ENCODE measurements at places on chromosomes 2 and 18.
A peak's percentile ranks its signal among the peaks of the same experiment; 100 is the strongest.

GRCh38 chr2:236078297-236079255, 89.6 kb downstream of the GBX2 start:
- DNase-seq, result no peak

DNA sequence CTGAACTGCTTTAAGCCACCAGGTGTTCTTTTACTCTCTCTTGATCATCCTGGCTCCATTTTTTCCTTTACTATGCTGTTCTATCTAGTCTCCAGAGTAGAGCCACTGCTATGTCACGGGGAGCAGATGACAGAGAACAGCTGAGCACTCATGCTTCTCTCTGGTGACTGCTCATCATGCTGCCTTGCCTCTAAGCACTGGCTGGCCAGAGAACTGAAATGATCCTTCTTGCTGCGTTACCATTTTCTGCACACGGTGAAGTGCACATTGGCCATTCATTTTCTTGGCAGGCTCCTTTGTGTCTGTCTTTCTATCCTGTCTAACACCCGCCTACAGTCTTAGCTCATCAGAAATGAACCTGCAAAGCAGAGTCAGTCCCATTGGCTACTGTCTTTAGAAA, 86.0 kb downstream of the KCTD1 start:
- DNase-seq, result no peak

- DNase-seq, result no peak
Measured at GRCh38 chr2:98592565-98592964, 15.7 kb downstream of the COA5 start.

DNA sequence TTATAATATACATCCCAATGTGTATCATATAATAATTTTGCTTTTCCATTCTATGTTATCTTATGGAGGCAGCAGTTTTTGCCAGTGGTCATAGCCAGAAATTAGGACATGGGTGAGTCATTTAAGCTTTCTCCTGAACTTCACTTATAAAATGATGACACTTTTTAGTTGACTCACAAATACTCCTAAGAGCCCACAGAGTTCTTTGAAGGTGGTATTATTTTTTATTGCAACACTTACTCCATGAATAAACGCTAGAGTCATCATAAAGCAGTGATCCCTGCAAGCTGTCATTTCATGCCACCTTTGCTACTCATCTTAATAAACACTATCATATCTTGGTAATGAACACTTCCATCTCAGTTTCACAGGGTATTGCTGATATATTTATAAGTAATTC, 69.9 kb upstream of the MAPRE2 start:
- DNase-seq, result no peak

- DNase-seq, result no peak
Measured at GRCh38 chr18:36485772-36486171, 188.3 kb downstream of the FHOD3 start.

GRCh38 chr18:67553437-67553836, 36.9 kb upstream of the DSEL start:
- no peak for DNase-seq

- no peak for DNase-seq
Measured at GRCh38 chr2:41853427-41854191, 194.2 kb upstream of the PKDCC start.

DNA sequence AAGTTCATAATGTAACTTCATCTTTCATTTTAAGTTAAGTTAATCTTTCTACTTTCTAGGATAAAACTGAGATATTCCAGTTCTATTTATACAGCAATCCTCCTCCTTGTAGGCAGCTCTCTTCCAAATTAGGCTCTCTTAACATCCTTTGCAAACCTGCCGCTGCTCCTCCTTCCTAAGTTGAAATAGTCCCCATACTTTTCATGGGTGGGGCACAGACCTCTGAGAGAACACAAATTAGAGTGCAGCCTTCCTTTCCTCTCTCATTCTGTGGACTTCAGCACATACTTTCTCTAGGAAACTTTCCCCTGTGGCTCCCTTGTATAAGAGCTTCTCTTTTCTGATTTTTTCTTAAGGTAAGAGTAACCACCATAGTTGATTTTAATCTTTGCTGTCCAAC, 28.3 kb downstream of the TWSG1 start:
- DNase-seq, result no peak

- no peak for DNase-seq
Measured at GRCh38 chr2:231795525-231796327, 9.5 kb downstream of the COPS7B start.

DNA sequence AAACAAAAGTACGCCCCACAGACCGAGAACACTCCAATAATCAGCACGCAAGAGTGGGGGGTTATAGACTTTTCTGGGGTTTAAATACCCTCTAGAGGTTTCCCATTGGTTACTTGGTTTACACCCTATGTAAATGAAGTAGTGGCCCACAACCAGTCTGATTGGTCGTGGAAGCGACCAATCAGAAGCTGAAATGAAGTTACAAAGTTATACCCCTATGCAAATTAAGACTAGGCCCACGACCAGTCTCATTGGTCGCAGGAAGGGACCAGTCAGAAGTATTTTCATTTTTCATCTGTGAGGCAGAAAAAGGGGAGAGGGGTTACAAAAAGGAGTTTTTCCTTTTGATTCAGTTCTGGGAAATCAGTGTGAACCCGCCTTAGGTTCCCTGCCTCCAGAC, 55.3 kb upstream of the YWHAQ start:
- DNase-seq, result no peak

DNA sequence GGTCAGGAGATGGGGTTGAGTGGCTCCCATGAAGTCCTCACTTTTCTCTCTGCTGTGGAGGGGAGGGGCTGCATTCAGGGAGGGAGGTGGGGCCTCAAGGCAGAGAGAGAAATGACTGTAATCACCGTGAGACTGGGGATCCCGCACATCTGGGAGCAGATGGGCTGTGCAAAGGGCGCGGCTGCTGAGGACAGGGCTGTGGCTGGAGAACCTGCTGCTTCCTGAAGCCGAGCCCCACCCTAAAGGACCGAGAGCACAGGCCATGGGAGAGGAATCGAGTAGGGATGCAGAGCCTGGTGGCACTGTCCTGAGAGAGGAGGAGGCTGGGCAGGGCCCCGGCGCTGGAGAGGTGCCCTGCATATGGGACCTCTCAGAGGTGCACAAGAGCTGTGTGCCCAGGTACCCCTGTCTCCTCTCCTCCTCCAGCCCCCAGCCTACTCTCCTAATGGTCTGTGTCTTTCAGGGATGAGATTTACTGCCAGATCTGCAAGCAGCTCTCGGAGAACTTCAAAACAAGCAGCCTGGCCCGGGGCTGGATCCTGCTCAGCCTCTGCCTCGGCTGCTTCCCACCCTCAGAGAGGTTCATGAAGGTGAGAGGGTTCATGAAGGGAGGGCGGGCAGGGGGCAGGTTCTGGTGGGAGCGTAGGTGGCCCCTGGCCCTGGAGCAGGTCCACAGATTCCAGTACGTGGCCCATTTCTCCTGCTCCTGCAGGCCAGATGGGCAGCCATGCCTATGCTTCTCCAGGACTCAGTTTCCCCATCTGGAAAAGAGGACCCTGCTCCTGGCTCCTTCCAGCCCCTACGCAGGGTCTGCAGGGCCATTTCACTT, 25.9 kb upstream of the GPR17 start:
- DNase-seq, result no peak

GRCh38 chr2:97963880-97964279, 31.9 kb downstream of the TMEM131 start:
- no peak for DNase-seq

DNA sequence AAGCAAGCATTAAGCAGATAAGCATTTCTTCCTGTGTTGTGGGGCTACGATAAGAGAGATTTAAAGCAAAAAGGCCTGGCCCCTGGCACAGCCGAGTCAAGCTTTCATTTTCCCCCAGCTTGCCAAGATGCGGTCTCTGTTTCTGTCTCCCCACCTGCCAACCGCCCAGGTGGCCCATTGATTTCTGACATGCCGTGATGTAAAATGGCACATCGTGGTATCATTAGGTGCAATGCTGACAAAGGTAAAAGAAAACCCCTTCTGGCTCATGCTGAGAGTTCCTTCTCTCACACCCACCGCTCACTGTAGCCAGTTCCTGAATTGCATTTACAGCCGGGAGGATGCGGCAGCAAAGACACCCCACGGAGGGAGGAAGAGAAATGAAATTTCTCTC, 62.8 kb downstream of the BOD1L2 start:
- no peak for DNase-seq

DNA sequence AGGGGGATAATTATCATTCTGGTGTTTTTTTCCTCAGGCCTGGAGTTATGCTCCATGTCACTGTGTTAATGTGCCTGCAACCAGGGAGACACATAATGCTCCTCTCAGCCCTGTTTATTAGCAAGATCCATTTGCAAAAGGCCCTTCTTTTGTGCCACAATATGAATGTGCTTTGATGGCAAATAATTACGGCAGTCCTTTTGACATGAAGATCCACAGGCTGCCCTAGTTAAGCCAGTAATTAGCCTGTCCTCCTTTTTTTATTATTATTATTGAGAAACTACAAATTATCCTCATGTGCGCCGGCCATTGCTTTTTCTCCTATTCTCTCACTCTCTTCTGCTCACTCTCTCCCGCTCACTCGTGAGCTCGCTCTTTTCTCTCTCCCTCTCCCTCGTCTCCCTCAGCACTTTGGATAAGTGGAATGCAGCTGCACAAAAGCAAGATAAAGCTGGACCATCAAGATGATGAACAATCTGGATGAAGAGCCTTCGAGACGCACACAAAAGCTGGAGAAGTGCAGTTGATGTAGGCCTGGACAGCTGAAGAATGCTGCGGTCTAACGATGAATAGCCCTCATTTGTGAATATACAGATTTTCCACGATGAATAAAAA, 762.3 kb downstream of the BCL11A start:
- DNase-seq, result no peak

GRCh38 chr2:160109939-160110673, 47.7 kb upstream of the PLA2R1 start:
- no peak for DNase-seq

- DNase-seq, result no peak
Measured at GRCh38 chr2:62114564-62114963, 81.4 kb upstream of the B3GNT2 start.

DNA sequence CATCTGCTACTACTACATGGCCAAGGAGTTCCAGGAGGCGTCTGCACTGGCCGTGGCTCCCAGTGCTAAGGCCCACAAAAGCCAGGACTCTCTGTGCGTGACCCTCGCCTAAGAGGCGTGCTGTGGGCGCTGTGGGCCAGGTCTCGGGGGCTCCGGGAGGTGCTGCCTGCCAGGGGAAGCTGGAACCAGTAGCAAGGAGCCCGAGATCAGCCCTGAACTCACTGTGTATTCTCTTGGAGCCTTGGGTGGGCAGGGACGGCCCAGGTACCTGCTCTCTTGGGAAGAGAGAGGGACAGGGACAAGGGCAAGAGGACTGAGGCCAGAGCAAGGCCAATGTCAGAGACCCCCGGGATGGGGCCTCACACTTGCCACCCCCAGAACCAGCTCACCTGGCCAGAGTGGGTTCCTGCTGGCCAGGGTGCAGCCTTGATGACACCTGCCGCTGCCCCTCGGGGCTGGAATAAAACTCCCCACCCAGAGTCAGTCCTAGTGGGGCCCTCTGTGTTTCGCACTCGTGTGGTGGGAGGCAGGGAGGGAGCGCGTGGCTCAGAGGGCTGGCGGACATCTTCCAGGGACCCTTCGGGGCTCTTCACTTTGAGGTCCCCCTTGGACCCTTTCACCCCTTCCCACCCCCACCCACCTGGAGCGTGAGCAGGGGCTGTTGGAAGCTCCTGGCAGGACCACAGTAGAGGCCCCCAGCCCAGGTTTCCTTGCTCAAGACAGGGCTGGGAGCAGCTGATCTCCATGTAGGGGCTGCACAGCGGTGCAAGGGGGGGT, 5.7 kb downstream of the GPR35 start:
- DNase-seq, result no peak

- DNase-seq, result no peak
Measured at GRCh38 chr18:34604591-34604990, 105.5 kb upstream of the DTNA start.

GRCh38 chr18:33577685-33578517, at the start of gene ASXL3:
Gene ASXL3, plus strand, starts transcription at chr18:33578219. Its CDS starts 413 bp downstream, at chr18:33578632.
- DNase-seq, result no peak

DNA sequence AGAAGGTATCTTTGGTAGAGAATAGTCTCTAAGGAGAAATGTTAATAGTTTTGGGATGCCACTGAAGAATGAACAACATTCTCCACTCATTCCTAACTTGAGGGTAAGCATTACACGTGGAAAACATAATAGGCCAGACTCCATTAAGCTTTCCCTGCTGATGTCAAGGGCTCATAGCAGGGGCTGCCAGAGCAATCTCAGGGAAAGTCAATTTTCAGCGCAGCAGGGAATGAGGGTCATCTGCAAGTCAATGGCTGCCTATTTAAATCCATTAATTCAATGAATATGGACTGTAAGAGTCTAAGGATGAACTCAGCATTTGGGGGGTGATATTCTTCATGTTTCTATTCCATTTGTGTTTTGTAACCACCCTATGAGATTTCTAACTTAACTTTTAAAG, 144.2 kb upstream of the ARL4C start:
- no peak for DNase-seq

DNA sequence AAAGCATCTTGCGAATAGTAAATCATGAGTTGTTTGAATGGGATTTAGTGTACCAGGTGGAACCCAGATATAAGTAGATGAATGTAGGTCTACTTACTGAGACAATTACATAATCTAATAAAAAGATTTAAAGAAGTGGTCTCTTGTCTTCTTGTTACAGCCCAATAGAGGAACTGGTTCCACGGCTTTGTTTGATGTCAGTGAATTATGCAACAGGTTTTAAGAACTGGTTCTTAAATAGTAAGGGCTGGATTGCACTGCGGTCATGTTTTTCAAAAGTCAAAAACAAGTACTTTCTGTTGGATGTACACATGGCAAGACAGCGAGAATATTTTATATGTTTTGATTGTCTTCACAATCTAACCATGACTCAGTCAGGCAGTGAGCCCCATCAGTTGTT, 15.4 kb upstream of the SLC9A2 start:
- peak; percentile 72 for DNase-seq

DNA sequence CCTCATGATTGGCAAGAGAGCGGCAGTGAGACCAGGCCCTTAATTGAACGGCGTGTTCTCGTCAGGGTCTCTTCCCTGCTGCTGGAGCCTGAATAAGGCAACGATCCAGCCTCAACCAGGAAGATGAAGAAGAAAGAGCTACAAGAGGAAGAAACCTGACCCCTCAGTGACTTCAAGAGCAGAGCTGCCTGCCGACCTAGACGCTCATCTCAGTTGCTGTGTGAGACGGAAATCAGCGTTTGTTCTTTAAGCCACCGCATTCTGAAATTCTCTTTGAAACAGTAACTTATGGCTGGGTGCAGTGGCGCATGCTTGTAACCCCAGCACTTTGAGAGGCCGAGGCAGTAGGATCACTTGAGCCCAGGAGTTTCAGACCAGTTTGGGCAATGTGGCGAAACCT, 29.6 kb upstream of the KCNG3 start:
- DNase-seq, result no peak

DNA sequence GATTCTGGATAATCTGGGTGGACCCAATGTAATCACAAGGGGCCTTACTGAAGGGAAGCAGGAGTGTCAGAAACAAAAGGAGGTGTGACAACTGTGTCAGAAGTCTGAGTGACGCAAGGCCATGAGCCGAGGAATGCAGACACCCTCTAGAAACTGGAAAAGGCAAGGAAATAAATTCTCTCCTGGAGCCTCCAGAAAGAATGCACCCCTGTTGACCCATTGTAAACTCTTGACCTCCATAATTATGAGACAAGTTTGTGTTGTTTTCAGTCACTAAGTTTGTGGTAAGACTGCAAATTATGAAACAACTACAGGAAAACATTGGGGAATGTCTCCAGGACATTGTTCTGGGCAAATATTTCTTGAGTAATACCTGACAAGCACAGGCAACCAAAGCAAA, 47.3 kb upstream of the B3GNT7 start:
- no peak for DNase-seq

GRCh38 chr2:232541961-232542714, 2.6 kb downstream of the CHRNG start:
- DNase-seq, result no peak

GRCh38 chr2:239247401-239248245, 153.2 kb downstream of the HDAC4 start:
- no peak for DNase-seq

GRCh38 chr2:45167920-45168629, 158.8 kb upstream of the SIX2 start:
- no peak for DNase-seq

Measured in SIG-M5 (cell line).